ENCODE measurements at places on chromosomes 16 and 17.

- no peak for DNase-seq
These were observed 8.0 kb downstream of the CDR2 start for GRCh38 chr16:22366371-22366770.

GRCh38 chr16:23334950-23335349, 32.8 kb downstream of the SCNN1B start:
- peak; percentile 30 for DNase-seq

GRCh38 chr17:50209472-50210239, 8.2 kb upstream of the COL1A1 start:
- no peak for DNase-seq

GRCh38 chr17:32909787-32910369, 18.1 kb upstream of the TMEM98 start:
- peak; percentile 63 for DNase-seq

Measured in RPMI8226 (cell line).